ENCODE measurements at places on chromosomes 11 and 22. TPM values are rescaled to one million over a fixed set of nuclear protein-coding genes. Genes with fewer than 3 reads are reported as not detected.
A peak's percentile ranks its signal among the peaks of the same experiment; 100 is the strongest.

TTLL8 gene
- total RNA-seq = not detected

SLC39A13 gene
- total RNA-seq = 9.2 TPM

DNA sequence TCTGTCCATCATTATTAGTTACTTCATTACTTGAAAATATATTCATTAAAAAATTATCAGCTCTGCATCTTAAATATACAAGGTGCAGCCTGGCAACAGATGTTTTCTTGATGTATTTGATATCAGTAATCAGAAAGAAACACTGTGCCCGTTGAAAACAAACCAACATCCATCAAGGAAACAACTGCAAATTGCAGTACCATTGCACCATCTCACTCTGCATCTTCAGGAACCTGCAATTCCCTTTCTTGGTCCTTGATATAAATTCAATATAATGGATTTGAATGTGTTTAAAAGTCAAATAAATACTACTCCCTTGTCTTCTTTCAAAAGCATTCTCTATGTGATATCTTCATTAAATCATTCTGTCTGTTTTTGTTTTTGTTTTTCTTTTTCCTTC lies 1131.2 kb downstream of the FAM181B start:
- no peak overlapping the region for H3K27ac ChIP-seq
- no peaks in the 10 kb centered on the region for H3K4me1 ChIP-seq
- H3K27me3 ChIP-seq = peaks cover 3% of the 10 kb centered on the region
- H3K36me3 ChIP-seq = no peaks in the 10 kb centered on the region

- DNase-seq = no peak
- H3K36me3 ChIP-seq = no peaks in the 10 kb centered on the region
- H3K27ac ChIP-seq = no peak overlapping the region
- no peaks in the 10 kb centered on the region for H3K27me3 ChIP-seq
- H3K4me3 ChIP-seq = no peak overlapping the region
- no peaks in the 10 kb centered on the region for H3K4me1 ChIP-seq
Observed at GRCh38 chr11:59187587-59187986, 15.7 kb downstream of the DTX4 start.

- H3K27ac ChIP-seq = no peak overlapping the region
- H3K36me3 ChIP-seq = no peaks in the 10 kb centered on the region
- no peak for DNase-seq
- no peaks in the 10 kb centered on the region for H3K4me1 ChIP-seq
- no peak overlapping the region for H3K4me3 ChIP-seq
- peaks cover 14% of the 10 kb centered on the region for H3K27me3 ChIP-seq
Observed at GRCh38 chr11:69868871-69869270, 49.7 kb upstream of the FGF3 start.

DNA sequence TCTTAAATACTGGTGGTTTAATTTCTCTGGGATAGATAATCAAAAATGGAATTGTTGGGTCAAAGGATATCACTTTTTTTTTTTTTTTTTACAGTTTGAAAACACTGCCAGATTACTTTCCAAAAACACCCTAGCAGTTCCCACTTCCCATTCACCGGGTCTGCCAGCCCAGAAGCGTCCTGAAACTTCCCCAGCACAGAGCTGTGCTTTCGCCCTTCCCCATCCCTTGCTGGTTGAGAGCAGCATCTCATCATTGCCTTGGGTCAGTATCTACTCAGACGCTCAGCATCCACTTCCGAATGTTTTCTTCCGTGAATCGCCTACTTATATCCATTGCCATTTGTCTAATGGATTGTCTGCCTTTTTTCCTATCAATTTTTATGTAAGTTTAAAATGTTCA lies 5.5 kb downstream of the CERK start:
- peaks cover 66% of the 10 kb centered on the region for H3K4me1 ChIP-seq
- no peak overlapping the region for H3K27ac ChIP-seq

GRCh38 chr11:10657308-10658271 lies 36.0 kb downstream of the IRAG1 start:
- no peak overlapping the region for H3K4me3 ChIP-seq
- no peaks in the 10 kb centered on the region for H3K36me3 ChIP-seq
- H3K27me3 ChIP-seq = no peaks in the 10 kb centered on the region
- peaks cover 6% of the 10 kb centered on the region for H3K4me1 ChIP-seq

DNA sequence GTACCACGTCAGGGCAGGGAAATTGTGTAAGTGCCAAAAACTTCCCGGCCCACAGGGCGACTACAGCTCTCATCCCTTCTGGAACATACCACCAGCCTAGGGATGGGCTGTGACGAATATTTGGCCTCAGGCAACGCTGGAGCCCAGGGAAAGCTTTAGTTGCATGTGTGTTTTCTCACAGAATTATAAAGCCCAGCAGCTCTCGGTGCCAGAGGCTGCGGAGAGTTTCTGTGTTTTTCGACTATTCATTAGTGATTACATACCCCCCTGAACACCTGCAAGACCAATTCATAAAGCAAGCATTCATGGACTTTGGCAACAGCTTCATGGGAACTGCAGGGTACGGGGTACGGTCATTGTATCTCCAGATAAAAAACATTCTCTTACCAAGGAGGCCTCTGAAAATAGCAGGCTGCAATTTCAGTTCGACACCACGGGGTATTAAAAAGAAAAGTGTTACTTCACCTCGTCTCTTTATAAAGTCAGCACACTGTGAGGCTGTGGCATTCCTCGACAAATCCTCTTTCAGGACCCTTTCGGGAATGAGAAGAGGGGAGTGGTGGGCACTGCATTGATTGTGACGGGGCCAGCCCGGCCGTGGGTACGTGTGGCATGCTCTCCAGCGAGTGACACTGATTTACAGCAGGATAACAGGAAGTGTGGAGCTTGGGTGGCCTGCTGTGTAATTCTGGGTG lies 243.6 kb upstream of the SORL1-AS1 start:
- no peaks in the 10 kb centered on the region for H3K4me1 ChIP-seq
- H3K27me3 ChIP-seq = peaks cover 2% of the 10 kb centered on the region
- H3K27ac ChIP-seq = no peak overlapping the region

DNA sequence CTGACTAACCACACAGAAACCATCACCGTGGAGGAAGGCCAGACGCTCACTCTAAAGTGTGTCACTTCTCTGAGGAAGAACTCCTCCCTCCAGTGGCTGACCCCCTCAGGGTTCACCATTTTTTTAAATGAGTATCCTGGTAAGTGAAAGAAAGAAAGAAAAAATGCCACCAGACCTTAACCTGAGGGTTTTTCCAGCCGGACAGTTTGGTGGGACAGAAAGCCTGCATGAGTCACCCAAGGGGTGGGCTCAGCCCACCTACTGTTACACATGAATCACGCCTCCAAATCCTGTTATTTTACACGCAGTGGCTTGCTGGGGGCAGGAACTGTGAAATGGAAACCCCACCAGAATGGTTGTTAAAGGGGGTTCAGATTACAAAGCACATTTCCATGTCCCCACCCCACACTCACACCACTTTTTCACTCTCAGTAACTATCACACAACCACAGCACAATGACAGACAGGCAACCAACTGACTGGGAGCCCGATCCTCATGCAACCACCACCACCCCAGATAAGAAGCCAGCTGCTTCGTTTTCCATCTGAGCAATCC lies 11.9 kb downstream of the CRTAM start:
- DNase-seq = peak; percentile 28
- H3K27me3 ChIP-seq = no peaks in the 10 kb centered on the region
- H3K36me3 ChIP-seq = no peaks in the 10 kb centered on the region

- peak; percentile 45 for DNase-seq
- H3K4me3 ChIP-seq = no peak overlapping the region
- no peaks in the 10 kb centered on the region for H3K27me3 ChIP-seq
- H3K4me1 ChIP-seq = no peaks in the 10 kb centered on the region
Observed at GRCh38 chr11:46489656-46490560, 98.3 kb upstream of the CHRM4 start.

- H3K4me3 ChIP-seq = no peak overlapping the region
- H3K36me3 ChIP-seq = no peaks in the 10 kb centered on the region
- no peak for DNase-seq
- no peaks in the 10 kb centered on the region for H3K4me1 ChIP-seq
- no peaks in the 10 kb centered on the region for H3K27me3 ChIP-seq
Observed at GRCh38 chr11:68947151-68947550, 33.6 kb downstream of the MRGPRD start.

GRCh38 chr11:131917634-131918384 lies 547.4 kb downstream of the NTM start:
- H3K4me3 ChIP-seq = no peak overlapping the region
- H3K27me3 ChIP-seq = peaks cover 13% of the 10 kb centered on the region
- no peaks in the 10 kb centered on the region for H3K4me1 ChIP-seq
- H3K36me3 ChIP-seq = no peaks in the 10 kb centered on the region
- DNase-seq = no peak
- H3K27ac ChIP-seq = no peak overlapping the region
